Foreskin melanocyte (primary cell): ENCODE measurements at places on chromosomes 7 and 10.

GRCh38 chr7:108697254-108697653 is 127.6 kb downstream of the DNAJB9 start:
- DNase-seq: no peak

DNA sequence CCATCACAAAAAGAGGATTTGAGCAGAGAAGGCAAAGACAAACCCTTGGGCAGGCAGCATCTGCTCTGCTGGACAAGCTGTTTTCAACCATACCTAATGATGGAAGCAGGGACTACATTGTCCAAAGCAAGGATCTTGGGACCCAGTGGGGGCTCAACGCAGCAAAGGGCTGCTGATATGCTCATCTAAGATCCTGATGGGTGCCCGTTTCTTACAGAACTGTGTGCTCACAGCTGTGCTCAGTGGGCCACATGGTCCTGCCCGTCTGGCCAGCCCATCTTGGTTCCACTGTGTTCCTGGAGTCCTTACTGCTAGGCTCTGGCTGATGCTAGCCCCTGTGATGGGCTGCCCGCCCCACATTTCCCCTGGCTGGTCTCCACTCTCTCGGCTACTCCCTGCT is 36.1 kb downstream of the GPRIN2 start:
- DNase-seq: no peak

DNA sequence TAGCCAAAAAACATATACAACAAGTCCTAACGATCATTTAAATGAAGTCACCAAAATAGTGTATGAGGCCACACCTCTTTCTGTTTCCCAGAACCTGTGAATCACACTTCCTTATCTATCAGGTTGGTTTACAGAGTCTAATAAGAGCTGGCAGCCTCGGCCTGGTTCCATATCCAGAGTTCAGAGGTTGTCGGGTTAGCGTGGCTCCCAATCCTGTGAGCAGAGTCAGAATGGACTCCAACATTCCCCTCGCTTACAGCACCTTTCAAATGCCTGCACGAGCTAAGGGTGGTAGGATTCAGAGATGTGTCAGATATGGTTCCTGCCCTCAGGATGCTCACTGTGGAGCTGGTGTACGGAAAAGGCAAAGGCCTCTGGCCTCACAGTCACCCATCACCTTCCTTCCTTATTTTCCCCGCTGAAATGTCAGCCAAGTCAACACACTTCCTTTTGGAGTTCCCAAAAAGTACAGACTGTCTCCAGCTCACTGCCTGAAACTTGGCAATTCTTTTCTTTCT is 6.0 kb downstream of the IL15RA start:
- DNase-seq: no peak

DNA sequence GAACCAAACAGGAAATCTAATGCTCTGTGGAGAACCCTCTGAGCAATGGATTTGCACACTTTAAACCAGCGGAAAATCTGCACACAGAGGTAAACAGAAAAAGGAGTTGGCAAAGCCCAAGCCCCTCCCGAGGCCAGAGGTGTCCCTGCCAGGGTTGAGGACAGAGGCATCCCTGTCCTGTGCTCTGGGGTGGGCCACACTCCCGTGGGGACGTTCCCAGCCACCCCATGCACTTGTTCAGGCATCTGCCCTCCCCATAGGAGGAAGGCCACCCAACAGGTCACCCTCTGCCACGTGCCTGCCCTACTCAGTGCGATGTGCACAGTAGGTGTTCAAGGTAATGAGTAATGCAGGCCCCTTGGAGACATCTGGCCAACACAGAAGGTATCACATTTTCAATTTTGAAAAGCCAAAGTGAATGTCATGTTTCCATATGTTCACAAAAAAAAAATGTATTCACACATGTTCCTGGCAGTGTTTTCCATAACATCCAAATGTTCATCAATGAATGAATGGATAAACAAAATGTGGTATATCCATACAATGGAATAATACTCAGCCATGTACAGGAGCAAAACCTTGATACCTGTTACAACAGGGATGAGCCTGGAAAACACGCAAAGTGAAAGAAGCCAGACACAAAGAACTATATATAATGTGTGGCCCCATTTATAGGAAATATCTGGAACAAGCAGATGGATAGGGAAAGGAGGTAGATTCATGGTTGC is 108.1 kb downstream of the EBF3 start:
- DNase-seq: no peak

DNA sequence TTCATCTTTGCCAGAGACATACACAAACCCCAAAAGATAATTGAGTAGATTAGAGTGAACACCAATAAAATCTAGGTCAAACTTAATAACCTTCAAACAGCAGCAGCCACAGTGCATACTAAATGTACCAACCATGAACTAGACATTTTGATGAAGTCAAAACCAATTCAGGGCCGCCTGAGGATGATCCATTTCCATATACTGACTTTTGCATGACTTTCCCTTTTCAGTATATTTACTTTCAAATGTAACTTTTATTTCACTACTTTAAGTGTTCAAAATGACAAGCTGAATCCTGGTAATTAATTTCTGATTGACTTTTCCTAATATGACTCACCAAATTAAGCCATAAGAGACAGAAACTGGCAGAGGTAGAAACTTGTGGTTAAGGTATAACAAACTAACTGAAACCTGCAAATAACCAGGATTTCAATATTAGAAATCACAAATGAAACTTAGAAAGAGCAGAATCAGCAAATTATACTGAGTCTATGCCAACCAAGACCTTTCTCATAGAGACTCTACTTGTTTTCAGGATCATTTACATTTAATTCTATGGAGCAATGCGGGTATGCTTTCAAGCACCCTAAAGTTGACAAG is 171.9 kb upstream of the LRRN3 start:
- no peak for DNase-seq

- DNase-seq: no peak
Measured at GRCh38 chr10:21508706-21509331, 16.7 kb downstream of the SKIDA1 start.
